Mucosa of gallbladder (tissue), 1 donor: ENCODE measurements at places on chromosomes 16 and 17. TPM values are rescaled to one million over a fixed set of nuclear protein-coding genes. Genes with fewer than 3 reads are reported as not detected.

Gene AGRP
- total RNA-seq = not detected

Gene ABCC12
- 0.69 TPM for total RNA-seq

DNA sequence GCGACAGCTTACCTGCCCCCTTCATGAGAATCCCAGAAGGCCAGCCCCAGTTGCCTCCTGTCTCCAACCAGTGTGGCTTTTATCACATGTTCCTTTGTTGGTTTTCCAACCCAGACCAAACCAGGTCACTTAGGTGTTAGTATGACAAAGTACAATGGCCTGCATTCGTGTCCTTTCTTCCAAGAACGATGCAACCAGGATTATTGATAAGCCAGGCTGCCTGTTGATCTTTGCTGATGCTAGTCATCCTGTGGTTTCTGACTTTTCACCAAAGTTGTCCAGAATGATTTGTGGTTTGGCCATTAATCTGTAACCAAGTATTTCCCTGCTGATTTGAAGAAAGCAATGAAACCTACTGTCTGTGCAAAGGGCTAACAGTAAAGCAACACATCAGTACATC, 191.4 kb downstream of the CYLD start:
- no peak for DNase-seq

DNA sequence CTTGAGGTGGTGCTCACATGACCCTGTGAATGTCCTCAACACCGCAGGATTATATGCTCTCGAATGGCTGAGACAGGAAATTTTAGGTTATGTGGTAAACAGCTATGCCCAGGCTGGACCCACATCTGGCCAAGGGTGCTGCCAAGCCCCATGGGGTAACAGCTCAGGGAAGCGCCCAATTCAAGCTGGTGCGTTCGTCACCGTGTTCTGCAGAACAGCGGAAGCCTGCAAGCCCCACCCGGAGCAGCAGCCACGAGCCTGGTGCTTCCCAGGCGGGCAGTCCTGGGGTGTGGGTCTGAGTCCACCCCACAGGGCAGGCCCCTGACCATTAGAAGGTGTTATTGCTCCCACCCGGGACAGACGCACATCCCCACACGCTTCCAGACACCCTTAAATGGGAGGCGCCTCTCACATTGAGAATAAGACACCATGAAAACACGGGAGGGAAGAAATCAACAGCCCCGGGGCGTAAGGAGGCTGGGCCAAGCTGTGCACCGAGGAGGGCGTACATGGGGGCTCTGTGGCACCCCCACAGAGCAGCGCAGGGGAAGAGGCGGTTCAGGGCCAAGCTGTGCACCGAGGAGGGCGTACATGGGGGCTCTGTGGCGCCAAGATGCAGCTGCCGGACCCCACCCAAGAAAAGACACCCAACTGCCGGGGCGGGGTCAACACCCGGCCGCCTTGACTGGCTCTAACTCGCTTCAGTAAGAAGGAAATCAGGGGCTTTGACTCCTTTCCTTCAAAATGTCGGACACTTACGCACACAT, 2.9 kb upstream of the CYBA start:
- DNase-seq = no peak

DNA sequence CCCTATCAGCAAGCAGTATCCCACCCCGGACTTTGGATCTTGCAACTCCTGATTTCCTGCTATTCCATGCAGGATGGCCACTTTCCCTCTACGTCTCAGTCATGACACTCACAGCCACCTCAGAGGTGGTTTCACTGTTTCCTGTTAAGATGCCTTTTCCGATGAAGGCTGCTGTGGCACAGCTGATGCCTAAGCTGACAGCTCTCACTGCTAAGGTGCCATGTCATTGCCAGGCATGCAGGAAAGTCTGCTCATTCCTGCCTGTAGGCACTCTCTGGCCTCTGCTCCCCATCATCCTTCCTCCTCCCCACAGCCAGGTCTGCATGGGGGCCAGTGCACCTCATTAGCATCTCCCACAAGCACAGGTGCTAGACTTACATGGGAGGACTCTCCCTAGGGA, 173.0 kb downstream of the CBLN1 start:
- DNase-seq = no peak

- no peak for DNase-seq
Measured at GRCh38 chr16:57525761-57526160, 10.6 kb downstream of the CCDC102A start.

- no peak for DNase-seq
Measured at GRCh38 chr17:74730491-74731346, 6.3 kb upstream of the RAB37 start.

DNA sequence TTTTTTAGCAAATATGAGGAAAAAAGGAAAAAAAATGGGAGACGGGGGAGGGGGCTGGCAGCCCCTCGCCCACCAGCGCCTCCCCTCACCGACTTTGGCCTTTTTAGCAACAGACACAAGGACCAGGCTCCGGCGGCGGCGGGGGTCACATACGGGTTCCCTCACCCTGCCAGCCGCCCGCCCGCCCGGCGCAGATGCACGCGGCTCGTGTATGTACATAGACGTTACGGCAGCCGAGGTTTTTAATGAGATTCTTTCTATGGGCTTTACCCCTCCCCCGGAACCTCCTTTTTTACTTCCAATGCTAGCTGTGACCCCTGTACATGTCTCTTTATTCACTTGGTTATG, 1.2 kb upstream of the TMEM88 start:
- DNase-seq = no peak

- DNase-seq = no peak
Measured at GRCh38 chr17:75059369-75060345, 12.6 kb downstream of the KCTD2 start.

GRCh38 chr16:81995651-81996050, 15.6 kb downstream of the SDR42E1 start:
- DNase-seq = no peak

DNA sequence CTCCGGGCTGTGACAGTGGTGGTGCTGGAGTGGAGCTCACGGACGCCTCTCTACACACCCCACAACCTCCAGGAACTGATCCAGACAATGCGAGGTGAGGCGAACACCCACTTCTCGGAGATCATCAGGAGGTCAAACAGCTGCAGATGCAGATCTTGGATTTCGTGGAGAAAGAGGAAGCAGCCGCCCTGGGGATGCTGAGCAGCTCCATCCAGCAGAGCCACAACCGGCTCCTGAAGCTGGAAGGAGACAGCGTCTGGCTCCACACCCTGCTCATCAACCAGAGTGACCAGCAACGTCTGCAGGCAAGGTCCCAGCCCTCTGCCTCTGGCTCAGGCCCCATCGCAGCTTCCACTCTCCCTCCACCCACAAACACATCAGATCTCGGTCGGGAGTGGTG, 13.2 kb upstream of the SLC16A5 start:
- no peak for DNase-seq
